CD4-positive, alpha-beta T cell (primary cell): ENCODE measurements at places on chromosomes 1 and 21. TPM values are rescaled to one million over a fixed set of nuclear protein-coding genes. Genes with fewer than 3 reads are reported as not detected.

DNA sequence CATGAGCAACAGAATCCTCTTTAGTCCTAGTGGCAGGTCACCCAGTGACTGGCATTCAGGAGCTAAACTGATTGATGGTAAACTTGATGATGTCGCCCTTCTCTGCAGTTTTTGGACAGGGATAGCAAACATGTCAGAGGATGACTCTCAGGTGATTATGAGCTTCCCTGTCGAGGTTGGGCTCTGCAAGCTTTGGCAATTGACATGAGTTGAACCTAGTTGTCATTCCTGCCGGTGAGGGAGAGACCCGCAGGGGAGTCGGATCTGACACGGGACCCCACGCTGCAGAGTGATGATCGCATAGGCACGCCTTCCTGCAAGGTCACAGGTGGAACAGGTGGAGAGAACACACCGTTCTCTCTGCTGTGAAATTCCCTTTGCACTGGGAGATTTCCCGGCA, 438.0 kb upstream of the VAMP3 start:
- H3K36me3 ChIP-seq: no peaks in the 10 kb centered on the region
- H3K4me1 ChIP-seq: no peaks in the 10 kb centered on the region
- H3K27ac ChIP-seq: no peak overlapping the region
- DNase-seq: no peak

DNA sequence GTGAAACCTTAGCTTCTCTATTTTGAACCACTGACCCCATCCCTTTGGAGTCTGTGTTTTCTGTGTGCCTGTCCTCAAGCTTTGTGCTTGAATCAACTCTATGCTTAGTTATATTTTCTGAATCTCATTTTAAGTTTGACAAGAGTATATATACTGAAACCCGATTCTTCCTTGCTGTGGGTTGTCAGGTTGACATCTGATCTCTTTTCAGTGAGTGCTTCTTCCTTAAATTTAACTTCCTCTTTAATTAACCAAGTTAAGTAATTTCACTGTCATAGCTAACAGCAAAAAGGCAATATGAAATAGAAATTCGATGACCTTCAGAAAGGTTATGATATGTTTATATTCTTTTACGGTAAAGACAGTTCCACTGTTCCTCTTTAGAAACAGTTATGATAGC, 69.4 kb downstream of the C1orf21 start:
- H3K36me3 ChIP-seq: no peaks in the 10 kb centered on the region
- DNase-seq: no peak
- no peak overlapping the region for H3K27ac ChIP-seq
- H3K27me3 ChIP-seq: no peaks in the 10 kb centered on the region
- no peaks in the 10 kb centered on the region for H3K4me1 ChIP-seq
- H3K4me3 ChIP-seq: no peak overlapping the region

The SH2D1B gene
- total RNA-seq: not detected

The PCAT6 gene
- 1.3 TPM for total RNA-seq

The ZYG11A gene
- 0.11 TPM for total RNA-seq

The SPRR2E gene
- not detected for total RNA-seq
